ENCODE measurements at places on chromosomes 2 and 18. TPM values are rescaled to one million over a fixed set of nuclear protein-coding genes. Genes with fewer than 3 reads are reported as not detected.

ODC1 gene
- total RNA-seq, result 52.2 TPM

KCNIP3 gene
- total RNA-seq, result 4.7 TPM

TSGA10 gene
- 6.8 TPM for total RNA-seq

DCC gene
- 0.44 TPM for total RNA-seq

POTEC gene
- total RNA-seq, result not detected

PMAIP1 gene
- total RNA-seq, result 1.8 TPM

DNA sequence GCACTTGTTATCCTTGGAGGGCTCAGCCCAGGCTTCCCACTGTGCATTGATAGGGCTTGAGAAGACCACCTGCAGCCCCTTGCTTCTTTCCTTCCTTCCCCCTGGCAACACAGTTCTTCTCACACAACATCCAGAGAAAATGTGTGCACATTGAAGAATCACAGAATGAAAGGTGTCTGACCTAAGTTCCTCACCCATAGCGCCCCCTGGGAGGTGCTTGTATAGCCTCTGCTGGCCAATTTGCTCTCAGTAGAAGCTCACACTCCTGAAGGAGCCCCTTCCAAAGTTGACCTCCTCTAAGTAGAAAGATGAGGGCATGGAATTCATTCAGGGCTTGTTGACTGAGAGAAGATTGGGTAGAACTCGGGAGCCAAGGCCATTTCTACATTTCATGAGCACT, 758.4 kb upstream of the KLHL29 start:
- H3K27me3 ChIP-seq, result no peaks in the 10 kb centered on the region
- H3K27ac ChIP-seq, result no peak overlapping the region
- H3K4me3 ChIP-seq, result no peak overlapping the region
- no peaks in the 10 kb centered on the region for H3K36me3 ChIP-seq
- no peaks in the 10 kb centered on the region for H3K4me1 ChIP-seq

GRCh38 chr2:215684448-215685237, 248.8 kb upstream of the FN1 start:
- no peaks in the 10 kb centered on the region for H3K27me3 ChIP-seq
- H3K4me3 ChIP-seq, result no peak overlapping the region
- H3K4me1 ChIP-seq, result no peaks in the 10 kb centered on the region
- H3K27ac ChIP-seq, result no peak overlapping the region

DNA sequence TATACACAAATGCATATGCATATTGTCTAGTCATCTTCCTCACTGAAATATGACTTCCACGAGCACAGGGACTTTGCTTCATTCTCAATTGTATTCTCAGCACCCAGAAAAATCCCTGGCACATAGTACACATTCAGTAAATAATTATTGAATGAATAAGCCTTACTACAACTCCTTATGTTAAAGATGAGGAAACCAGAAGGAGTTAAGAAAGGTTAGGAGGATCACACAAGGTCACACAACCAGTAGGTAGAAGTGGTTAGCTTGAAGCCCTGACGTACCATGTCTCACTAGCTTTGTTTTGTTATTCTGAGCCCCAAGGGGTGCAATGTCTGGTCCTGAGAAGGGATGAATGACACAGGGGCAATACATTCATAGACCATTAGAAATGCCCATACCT, 220.9 kb upstream of the PID1 start:
- H3K27ac ChIP-seq, result no peak overlapping the region
- no peak for DNase-seq
- no peak overlapping the region for H3K4me3 ChIP-seq
- no peaks in the 10 kb centered on the region for H3K36me3 ChIP-seq

DNA sequence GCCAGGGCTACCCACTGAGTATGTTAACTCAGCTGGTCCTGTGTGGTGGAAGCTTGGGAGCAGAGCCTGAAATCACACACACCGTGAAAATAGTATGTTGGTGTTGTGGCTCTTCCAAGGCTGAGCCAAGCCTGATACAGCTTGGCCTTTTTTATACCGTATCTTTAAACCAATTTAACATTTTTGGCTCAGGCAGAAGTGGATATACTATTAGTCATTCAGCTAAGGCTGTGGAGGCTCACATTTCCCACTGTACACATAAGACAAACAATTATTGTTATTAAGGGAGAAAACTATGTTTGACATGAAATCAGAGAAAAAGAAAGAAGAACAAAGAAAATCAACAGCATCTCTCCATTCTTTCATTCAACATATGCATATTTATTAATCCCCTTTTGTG, 159.0 kb downstream of the BCL11A start:
- H3K36me3 ChIP-seq, result no peaks in the 10 kb centered on the region
- no peaks in the 10 kb centered on the region for H3K27me3 ChIP-seq
- DNase-seq, result no peak

DNA sequence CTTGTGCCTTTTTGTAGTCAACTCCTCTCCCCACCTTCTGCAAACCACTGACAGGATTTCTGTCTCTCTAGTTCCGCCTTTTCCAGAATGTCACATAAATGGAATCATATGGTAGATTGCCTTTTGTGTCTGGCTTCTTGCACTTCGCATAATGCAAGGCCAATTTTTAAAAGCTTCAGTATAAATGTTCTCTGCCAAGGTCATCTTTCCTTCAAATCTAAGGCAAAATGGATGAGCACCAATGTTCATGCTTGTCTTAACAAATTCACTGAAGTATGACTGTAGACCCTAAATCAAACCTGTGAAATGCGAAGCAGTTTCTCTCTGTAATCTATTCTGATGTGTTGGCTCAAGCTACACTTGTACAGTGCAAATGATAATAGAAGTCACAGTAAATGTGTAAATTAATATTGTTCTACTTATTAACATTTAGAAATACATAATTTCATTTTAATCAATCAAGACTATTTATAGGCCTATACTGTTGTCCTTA, 92.8 kb upstream of the GLS start:
- no peak overlapping the region for H3K27ac ChIP-seq
- no peak for DNase-seq
- H3K4me3 ChIP-seq, result no peak overlapping the region
- no peaks in the 10 kb centered on the region for H3K36me3 ChIP-seq
- H3K27me3 ChIP-seq, result no peaks in the 10 kb centered on the region
- peaks cover 12% of the 10 kb centered on the region for H3K4me1 ChIP-seq
